Endodermal cell (in vitro differentiated cells): ENCODE measurements at places on chromosomes 13 and 19.

GRCh38 chr13:112619730-112620631 lies 32.0 kb upstream of the TUBGCP3 start:
- peak overlapping the region; percentile 72 for H3K4me3 ChIP-seq
- H3K36me3 ChIP-seq = no peaks in the 10 kb centered on the region
- peak; percentile 93 for DNase-seq
- no peaks in the 10 kb centered on the region for H3K4me1 ChIP-seq
- no peak overlapping the region for H3K27ac ChIP-seq

GRCh38 chr19:13989487-13989886 lies 16.6 kb downstream of the RFX1 start:
- no peaks in the 10 kb centered on the region for H3K27me3 ChIP-seq
- H3K4me3 ChIP-seq = no peak overlapping the region
- H3K27ac ChIP-seq = no peak overlapping the region

GRCh38 chr19:29680447-29680846 lies 15.2 kb downstream of the PLEKHF1 start:
- DNase-seq = no peak
- H3K4me3 ChIP-seq = no peak overlapping the region
- no peak overlapping the region for H3K27ac ChIP-seq
- H3K27me3 ChIP-seq = no peaks in the 10 kb centered on the region
- no peaks in the 10 kb centered on the region for H3K4me1 ChIP-seq

DNA sequence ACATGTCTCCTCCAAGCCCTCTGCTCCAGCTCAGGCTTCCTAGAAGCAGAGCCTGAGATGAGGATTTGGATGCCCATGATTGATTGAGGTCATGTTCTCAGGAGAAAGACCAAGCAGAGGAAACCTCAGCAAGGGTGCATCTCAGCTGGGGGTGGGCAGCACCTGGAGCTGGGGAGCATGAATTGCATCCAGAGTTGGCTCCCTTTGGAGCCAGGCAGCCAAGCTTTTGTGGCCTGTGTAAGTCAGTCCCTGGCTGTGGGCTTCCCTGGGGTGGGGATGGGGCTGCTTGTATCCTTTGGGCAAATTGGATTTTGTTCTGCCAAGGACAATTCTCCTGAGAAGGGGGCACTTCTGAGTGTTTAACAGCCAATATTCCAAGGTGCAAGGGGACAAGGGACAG lies 91.5 kb upstream of the WASF3 start:
- DNase-seq = no peak
- no peaks in the 10 kb centered on the region for H3K36me3 ChIP-seq
- no peaks in the 10 kb centered on the region for H3K4me1 ChIP-seq

DNA sequence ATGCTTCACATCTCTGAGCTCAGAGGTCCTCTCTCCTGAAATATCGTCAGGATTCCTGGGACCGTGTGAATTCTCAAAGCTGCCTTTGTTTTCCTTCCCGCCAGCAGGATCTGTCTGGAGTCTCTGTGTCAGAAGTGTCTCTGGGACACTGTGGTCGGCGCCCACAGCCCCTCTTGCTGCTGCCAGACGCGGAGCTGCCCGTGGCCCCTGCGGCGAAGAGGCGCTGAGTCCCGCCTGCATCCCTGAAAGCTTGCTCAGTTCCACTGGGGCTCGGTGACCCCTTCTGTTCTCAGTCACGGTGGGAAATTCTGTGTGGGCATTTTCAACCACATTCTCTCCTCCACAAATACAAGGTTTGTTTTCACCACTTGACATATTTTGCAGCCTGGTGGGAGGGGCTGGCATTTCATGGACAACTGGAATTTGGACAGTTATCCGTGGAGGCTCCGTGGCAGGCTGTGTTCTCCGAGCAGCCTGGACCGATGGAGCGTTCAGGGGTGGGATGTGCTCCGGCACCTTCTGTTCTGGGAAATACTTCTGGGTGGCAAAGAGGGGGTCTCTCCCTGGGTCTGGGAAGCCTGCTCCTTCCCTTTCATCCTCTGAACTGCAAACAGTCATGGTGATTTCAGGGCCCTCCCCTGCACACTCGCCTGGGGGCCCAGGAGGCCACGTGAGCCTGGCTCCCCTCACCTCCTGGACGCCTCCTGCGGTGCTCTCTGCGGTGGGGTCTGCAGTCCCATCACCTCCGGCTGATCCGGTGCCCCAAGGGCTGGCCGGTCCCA lies 42.6 kb upstream of the GRTP1 start:
- peak; percentile 44 for DNase-seq
- no peaks in the 10 kb centered on the region for H3K36me3 ChIP-seq
- peak overlapping the region; percentile 57 for H3K27ac ChIP-seq
- H3K4me3 ChIP-seq = no peak overlapping the region

DNA sequence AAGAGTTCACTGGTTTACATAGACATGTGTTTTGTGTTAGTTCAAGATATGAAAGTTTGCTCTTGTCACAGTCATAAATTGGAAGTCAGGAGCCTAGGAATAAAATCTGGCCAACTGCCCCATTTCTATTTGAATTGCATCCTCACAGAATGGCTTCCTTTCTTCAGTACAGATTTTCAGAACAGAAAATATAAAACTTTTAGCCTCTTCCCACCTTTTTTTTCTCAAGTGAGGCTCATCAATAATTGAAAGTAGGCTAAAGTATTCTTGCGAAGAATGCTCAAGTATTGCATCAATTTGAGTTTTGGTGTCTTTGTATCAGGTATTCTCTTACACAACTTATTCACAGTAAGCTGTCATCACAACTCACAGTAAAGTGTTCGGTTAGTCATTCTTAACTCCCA lies 802.7 kb downstream of the PCDH9 start:
- no peak for DNase-seq
- H3K4me1 ChIP-seq = no peaks in the 10 kb centered on the region
- H3K36me3 ChIP-seq = no peaks in the 10 kb centered on the region
- no peak overlapping the region for H3K4me3 ChIP-seq
- H3K27me3 ChIP-seq = no peaks in the 10 kb centered on the region
- H3K27ac ChIP-seq = no peak overlapping the region

DNA sequence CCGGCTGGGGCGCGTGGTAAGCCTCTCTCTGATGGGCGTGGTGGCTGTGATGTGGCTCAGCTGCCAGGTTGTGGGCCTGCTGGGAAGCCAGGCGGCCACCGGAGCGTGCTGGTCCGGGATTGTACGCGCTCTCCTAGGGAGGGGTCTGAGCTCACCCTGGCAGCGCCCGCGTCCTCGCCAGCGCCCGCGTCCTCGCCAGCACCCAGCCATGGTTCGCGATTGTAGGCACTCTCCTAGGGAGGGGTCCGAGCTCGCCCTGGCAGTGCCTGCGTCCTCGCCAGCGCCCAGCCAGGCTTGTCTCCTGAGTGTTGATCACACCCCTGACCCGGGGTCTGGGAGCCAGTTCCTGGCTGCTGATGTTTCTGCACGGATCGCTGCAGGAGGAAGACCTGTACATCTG lies 13.8 kb downstream of the ADAT3 start:
- H3K27me3 ChIP-seq = no peaks in the 10 kb centered on the region
- no peak for DNase-seq
- H3K4me3 ChIP-seq = no peak overlapping the region
- no peak overlapping the region for H3K27ac ChIP-seq
- no peaks in the 10 kb centered on the region for H3K4me1 ChIP-seq

DNA sequence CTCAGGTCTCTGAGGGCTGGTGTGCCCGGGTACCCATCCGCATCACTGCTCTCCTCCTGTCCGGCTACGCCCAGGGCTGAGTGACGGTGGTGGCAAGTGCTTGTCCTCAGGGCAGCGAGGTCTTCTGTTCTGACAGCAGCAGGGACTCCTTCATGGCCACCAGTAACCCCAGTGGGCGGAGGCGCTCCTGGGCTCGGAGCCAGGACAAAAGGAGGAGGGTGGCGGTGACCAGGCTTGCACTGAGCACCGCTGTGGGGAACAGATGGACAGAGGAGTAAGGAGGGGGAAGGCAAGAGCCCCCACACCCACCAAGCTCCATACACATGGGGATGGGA lies 5.8 kb downstream of the CD320 start:
- no peak for DNase-seq
- H3K27me3 ChIP-seq = no peaks in the 10 kb centered on the region
- peaks cover 8% of the 10 kb centered on the region for H3K36me3 ChIP-seq
- no peak overlapping the region for H3K27ac ChIP-seq
- H3K4me1 ChIP-seq = no peaks in the 10 kb centered on the region

DNA sequence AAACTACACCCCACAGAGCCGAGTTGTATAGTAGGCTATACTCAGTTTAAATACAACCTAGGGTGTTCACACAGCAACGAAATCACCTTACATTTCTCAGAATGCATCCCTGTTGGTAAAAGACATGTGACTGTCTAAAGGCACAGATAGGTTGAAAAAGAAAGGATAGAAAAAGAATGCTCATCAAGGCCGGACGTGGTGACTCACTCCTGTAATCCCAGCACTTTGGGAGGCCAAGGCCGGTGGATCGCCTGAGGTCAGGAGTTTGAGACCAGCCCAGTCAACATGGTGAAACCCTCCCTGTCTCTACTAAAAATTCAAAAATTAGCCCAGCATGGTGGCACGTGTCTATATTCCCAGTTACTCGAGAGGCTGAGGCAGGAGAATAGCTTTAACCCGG lies 3.8 kb upstream of the IL17D start:
- H3K27ac ChIP-seq = no peak overlapping the region
- peaks cover 30% of the 10 kb centered on the region for H3K27me3 ChIP-seq
- no peak overlapping the region for H3K4me3 ChIP-seq
- DNase-seq = no peak
- peaks cover 5% of the 10 kb centered on the region for H3K4me1 ChIP-seq

DNA sequence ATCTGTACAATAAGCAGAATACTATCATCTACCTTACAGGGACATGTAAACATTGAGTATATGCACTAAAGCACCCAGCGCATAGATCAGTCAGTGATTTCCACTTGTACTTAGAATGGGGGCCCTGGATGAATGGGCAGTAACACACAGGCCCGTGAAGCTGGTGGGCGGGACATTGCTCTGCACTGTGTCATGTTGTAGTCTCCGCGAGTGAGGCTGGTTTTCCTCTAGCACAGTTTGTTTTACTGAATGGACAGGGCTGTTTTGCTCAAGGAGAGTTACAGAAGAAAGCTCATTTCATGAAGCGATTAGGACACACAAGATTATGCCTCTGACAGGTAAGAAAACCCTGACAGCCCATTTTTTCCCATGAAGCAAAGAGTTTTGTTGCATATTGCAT lies 86.4 kb upstream of the SOX21 start:
- DNase-seq = no peak
- no peaks in the 10 kb centered on the region for H3K36me3 ChIP-seq
- peaks cover 46% of the 10 kb centered on the region for H3K27me3 ChIP-seq
- H3K4me3 ChIP-seq = no peak overlapping the region
- no peak overlapping the region for H3K27ac ChIP-seq

- H3K27ac ChIP-seq = peak overlapping the region; percentile 95
- H3K4me3 ChIP-seq = no peak overlapping the region
- H3K36me3 ChIP-seq = no peaks in the 10 kb centered on the region
Measured at GRCh38 chr19:17248011-17248776, 2.5 kb upstream of the NR2F6 start.
